ENCODE measurements at places on chromosomes 6 and 20. TPM values are rescaled to one million over a fixed set of nuclear protein-coding genes. Genes with fewer than 3 reads are reported as not detected.

The NUDT3 gene
- total RNA-seq = 20.6 TPM

The TMEM151B gene
- 3.5 TPM for total RNA-seq

The RIPOR2 gene
- 4.0 TPM for total RNA-seq

The FILIP1 gene
- 0.73 TPM for total RNA-seq

GRCh38 chr6:129191235-129191634, 308.3 kb downstream of the LAMA2 start:
- no peak overlapping the region for H3K4me3 ChIP-seq
- peaks cover 8% of the 10 kb centered on the region for H3K27me3 ChIP-seq
- H3K27ac ChIP-seq = no peak overlapping the region
- DNase-seq = no peak
- H3K4me1 ChIP-seq = no peaks in the 10 kb centered on the region
- no peaks in the 10 kb centered on the region for H3K36me3 ChIP-seq

- peaks cover 39% of the 10 kb centered on the region for H3K36me3 ChIP-seq
- peaks cover 4% of the 10 kb centered on the region for H3K4me1 ChIP-seq
- DNase-seq = no peak
- no peak overlapping the region for H3K27ac ChIP-seq
Observed at GRCh38 chr20:35840421-35840820, 68.6 kb downstream of the PHF20 start.

DNA sequence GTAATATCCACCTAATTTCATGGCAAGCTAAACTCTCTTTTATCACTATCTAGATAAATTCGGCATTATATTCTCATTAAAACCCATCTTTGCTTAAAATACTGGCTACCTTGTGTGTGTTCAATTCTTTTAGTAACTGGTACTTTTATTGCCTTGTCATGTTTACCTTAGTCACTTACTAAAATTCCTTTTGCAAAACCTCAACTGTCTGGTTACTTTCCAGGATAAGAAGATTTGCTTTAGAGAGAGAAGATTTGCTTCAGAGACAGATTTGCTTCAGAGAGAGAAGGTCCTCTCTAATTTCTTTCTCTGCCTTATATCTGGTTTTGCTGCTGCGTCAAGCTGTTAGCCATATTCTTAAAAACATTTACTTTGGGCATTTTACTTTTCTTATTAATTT, 151.5 kb upstream of the MLIP start:
- H3K4me1 ChIP-seq = peaks cover 10% of the 10 kb centered on the region
- H3K27me3 ChIP-seq = no peaks in the 10 kb centered on the region

- DNase-seq = no peak
- H3K36me3 ChIP-seq = no peaks in the 10 kb centered on the region
- H3K4me3 ChIP-seq = no peak overlapping the region
- peaks cover 4% of the 10 kb centered on the region for H3K27me3 ChIP-seq
Observed at GRCh38 chr6:168097221-168097620, 18.2 kb upstream of the FRMD1 start.

DNA sequence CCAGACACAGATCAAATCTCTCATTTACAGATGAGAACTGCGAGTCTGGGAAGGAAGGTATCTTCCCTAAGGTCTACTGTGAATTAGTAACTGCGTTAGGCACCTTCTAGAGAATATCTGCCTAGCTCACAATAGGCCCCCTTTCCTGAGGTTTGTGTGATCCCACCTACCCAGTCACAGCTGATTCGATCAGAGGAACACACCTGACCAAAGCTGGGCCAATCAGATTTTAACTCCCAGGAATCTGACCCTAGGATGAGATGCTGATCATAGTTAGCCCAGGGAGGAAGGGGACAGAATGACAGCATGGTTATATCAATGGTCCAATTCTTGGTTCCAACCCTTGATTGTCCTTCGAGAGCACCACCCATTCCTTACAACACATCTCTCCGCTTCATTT, 7.4 kb upstream of the CCDC167 start:
- H3K27me3 ChIP-seq = peaks cover 23% of the 10 kb centered on the region
- H3K36me3 ChIP-seq = no peaks in the 10 kb centered on the region
- no peak overlapping the region for H3K4me3 ChIP-seq
- H3K27ac ChIP-seq = no peak overlapping the region
- no peak for DNase-seq

DNA sequence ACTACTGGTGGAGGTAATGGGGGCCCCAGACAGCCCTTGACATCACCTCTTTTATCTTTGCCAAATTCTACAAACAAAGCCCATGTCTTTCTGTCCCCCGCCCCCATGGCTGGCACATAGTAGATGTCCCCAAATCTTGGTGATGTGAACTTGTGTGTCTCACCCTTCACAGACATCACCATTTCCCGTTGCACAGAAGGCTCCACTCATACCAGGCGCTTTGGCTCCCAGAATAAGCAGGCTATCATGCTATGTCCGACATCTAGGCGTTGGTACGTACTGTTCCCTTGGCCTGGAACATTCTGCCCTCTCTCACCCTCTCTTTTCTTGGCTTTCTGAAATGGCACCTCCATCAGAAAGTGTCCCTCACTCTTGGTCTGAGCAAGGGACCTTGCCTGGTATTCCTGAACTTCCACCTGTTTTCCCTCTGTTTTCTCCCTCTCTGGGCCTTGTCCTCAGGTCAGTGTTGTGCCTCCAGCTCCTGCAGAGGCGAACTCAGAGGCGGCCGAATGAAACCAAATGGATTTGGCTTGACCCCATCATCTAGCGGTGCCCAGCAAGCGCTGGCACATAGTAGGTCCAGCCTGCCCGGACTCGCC, 968 bp upstream of the CCN5 start:
- no peaks in the 10 kb centered on the region for H3K36me3 ChIP-seq
- H3K4me1 ChIP-seq = no peaks in the 10 kb centered on the region
- H3K4me3 ChIP-seq = no peak overlapping the region

DNA sequence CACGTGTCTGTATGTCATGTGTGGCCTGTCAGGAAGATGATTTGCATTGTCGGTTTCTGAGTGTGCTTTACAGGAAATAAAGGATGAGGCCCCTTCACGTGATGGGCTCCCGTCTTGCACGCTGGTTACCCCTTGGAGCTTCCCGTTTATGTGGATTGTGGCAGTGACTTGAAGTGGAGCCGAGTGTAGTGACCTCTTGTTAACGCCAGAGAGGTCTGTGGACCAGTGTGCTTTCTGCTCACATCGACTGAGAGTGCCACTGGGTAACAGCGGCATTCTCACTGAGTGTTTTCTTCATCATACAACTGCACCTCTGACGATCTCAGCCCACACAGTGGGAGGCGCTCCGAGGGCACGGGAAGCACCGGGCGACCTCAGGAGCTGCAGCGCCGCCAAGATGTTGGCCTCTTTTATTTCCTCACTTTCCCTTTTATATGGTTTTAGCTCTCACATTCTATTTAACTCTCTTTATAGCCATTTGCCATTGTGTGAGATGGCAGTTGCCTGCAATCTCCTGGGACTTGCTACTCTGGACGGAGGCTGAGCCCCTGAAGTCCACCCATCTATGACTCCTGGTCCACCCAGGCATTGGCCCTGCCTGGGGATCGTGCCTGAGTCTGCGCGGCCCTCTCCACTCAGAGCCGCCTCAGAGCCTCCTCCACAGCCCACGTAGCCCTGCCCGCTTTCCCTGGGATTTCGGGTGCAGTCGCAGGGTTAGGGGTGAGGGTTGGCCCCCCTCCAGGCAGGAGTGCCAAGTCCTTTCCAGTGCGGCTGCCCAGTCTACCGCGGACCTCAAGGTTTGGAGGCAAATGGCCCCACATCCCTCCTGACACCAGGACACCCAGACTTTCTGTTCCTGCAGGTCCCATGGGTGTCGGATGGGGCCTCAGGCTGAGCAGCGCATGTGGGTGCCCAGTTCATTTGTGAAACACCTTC, 238.9 kb downstream of the ERMARD start:
- no peak overlapping the region for H3K4me3 ChIP-seq
- DNase-seq = no peak
- no peaks in the 10 kb centered on the region for H3K4me1 ChIP-seq
- H3K27me3 ChIP-seq = peaks cover 7% of the 10 kb centered on the region

DNA sequence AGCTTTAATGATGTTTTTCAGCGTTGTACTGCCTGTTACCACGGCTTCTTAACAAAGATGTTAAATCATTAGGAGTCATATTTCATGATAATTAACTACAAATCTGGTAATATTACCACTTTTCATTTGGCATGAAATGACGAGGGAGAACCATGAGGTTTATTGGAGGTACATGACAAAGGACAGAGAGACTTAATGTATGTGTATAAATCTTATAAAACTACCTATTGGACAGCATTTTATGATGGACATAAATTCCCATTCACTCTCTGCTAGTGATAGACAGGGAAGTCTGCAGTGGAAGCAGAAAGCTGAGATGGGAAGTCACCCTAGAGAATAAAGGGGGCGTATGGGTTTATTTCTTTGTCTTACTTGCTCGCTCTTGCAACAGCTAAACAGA, 949.9 kb upstream of the FLRT3 start:
- no peaks in the 10 kb centered on the region for H3K27me3 ChIP-seq
- H3K4me3 ChIP-seq = no peak overlapping the region
- peaks cover 1% of the 10 kb centered on the region for H3K36me3 ChIP-seq
- H3K27ac ChIP-seq = no peak overlapping the region

- peaks cover 65% of the 10 kb centered on the region for H3K27me3 ChIP-seq
- H3K4me3 ChIP-seq = no peak within 1 kb of the TSS
- H3K27ac ChIP-seq = no peak within 1 kb of the TSS
- H3K36me3 ChIP-seq = no peaks in the 10 kb centered on the region
- DNase-seq = no peak
- H3K4me1 ChIP-seq = no peaks in the 10 kb centered on the region
Observed at GRCh38 chr6:30113003-30113759, at the start of gene TRIM31. TSS of gene TRIM31 (minus strand) at chr6:30113090. CDS start at chr6:30112805, 285 bp downstream.

DNA sequence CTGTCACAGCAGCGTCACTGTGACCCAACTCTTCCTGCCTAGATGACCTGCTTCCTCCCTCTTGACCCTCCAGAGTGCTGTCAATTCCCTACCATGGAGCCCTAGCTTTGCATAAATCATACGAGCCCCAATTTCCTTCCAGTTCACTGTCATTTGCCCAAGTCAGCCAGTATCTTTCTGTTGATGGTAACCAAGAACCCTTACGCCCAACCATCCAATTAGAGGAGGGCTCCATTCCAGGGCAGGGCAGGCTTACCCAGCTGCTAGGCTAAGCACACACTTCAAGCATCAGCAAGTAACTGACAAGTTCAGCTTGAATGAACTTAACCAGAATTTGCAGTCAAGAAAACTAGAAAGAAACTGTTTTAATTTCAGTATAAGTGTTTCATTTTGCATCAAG, 25.7 kb downstream of the WFDC3 start:
- H3K4me1 ChIP-seq = peaks cover 5% of the 10 kb centered on the region
- peaks cover 17% of the 10 kb centered on the region for H3K27me3 ChIP-seq
- H3K36me3 ChIP-seq = no peaks in the 10 kb centered on the region
- DNase-seq = no peak
- H3K4me3 ChIP-seq = no peak overlapping the region

GRCh38 chr6:75090576-75090975, 115.3 kb downstream of the COL12A1 start:
- H3K4me1 ChIP-seq = peaks cover 5% of the 10 kb centered on the region
- H3K27me3 ChIP-seq = peaks cover 3% of the 10 kb centered on the region
- no peak overlapping the region for H3K4me3 ChIP-seq

GRCh38 chr20:21901470-21902275, 196.2 kb downstream of the PAX1 start:
- no peaks in the 10 kb centered on the region for H3K36me3 ChIP-seq
- H3K4me3 ChIP-seq = no peak overlapping the region
- H3K27me3 ChIP-seq = no peaks in the 10 kb centered on the region

Data from progenitor cell of endocrine pancreas (in vitro differentiated cells).